SK-N-SH treated with all-trans-retinoic acid at 6 μM for 48 hours (cell line): ENCODE measurements at places on chromosomes 7 and 10.
A peak's percentile ranks its signal among the peaks of the same experiment; 100 is the strongest.

DNA sequence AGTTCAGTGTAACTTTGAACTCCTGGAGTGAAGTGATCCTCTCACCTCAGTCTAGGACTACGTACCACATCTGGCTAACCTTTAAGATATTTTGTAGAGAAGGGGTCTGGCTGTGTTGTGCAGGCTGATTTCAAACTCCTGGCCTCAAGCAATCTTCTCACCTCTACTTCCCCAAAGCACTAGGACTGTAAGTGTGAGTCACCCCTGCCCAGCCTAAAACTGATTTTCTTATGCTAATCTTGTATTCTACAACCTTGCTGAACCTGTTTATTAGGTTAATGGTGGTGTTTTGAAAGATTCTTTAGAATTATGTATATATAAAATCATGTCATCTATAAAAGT, 58.0 kb downstream of the LCOR start:
- no peak for ATAC-seq

GRCh38 chr10:119375574-119376272, 166.8 kb downstream of the RGS10 start:
- ATAC-seq: no peak

- no peak for ATAC-seq
Measured at GRCh38 chr7:150722431-150722931, 6.1 kb downstream of the GIMAP1 start.

- ATAC-seq: peak; percentile 95
Measured at GRCh38 chr7:111312966-111313365, 222.0 kb downstream of the LRRN3 start.

DNA sequence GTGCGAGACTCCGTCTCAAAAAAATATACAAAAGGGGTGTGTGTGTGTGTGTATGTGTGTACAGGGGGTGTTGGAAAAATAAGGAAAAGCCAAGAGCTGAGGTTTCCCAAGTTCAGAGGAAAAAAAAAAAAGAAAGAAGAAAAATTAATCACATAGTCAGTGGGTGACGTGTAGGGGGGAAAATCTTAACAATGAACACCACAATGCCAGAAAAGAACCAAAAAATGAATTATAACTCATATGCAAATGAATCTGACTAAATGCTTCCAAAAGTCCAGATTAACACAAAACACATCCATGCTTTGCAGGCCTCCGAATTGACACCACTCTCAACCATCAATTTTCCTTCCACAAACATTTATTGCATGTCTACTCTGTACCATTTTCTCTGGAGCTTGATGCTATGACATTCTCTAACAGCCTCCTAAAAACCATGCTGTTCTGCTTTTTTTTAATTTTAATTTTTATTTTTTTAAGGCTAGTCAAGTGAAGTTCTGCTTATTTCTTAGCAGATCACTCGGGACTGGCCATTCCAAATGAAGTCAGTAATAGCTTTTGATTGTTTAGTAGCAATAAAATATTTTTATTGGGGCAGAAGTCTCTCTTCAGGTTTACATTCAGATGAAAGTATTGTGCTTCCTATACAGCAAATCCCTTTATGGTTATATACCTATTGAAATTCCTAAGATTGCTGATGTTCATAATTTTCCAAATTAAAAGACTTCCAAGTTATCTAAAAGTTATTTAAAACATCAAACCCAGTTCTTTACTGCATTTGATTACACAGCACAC, 133.8 kb downstream of the CNOT4 start:
- ATAC-seq: no peak

DNA sequence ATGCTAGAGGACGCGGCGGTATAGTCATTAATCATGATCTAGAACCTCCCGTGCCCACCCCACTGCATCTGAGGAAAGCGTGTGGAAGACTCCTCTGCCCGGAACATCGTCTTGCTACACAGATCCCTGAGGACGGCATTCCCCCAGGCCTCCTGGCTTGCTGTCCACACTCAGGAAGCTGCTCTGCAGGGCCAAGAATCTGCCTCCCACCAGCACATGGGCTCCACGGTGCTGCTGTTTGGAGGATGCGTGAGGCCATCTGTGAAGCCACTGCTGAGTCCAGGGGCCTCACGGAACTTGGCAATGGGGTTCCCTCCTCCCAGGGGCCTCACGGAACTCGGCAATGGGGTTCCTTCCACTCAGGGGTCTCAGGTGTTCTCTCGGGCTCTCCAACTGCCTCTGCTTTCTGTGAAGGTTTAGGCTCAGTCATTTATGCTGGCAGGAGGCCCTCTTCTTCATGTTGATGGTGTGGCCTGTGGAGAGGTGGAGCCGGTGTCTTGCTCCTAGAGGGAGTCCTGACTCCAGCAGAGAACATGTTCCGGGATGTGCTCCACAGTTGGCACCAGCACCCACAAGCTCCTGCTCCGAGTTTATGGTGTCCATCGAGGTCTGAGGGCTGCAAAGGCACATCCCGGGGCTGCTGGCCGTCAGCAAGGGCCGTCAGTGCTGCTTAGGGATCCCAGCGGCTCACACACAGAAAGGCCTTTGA, 273.3 kb downstream of the DNAJB6 start:
- no peak for ATAC-seq

DNA sequence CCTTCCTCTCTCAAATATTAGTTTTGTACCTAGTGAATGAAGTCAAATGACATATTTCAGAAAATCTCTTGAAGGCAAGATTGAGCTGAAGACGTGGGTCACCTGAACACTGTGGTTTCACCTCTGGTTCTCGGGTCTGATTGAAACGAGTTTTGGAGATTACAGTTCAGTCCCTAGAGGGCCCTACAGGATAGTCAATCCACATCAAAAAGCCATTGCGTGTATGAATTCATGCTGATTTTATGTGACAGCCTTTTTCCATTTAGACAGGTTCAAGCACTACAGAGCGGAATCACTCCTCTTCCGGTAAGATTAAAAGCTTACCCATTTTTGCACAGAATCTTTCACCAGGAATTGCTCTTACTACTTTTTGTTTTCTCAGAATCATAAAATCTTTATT, 62.2 kb downstream of the VIM start:
- ATAC-seq: peak; percentile 82

DNA sequence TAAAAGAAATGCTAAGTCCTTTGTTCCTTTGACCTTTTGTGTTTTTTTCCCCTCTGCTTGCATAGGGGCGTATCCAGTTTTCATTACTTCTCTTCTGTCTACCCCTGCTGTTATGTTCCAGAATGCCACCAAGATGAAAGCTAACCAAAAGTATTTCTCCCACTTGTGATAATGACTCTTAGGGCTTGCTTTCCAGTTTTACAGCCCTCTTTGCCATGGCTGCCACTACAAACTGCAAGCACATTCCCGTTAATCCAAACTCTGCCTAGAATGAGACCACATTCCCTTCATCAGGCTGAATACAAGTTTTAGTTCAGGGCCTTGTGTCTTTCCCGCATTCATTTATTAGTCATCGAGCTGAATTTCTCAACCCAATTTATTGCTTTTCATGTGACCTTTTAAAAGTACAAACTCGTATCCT, 23.6 kb upstream of the CD36 start:
- no peak for ATAC-seq

GRCh38 chr10:112404617-112405016, 30.7 kb downstream of the ACSL5 start:
- no peak for ATAC-seq

DNA sequence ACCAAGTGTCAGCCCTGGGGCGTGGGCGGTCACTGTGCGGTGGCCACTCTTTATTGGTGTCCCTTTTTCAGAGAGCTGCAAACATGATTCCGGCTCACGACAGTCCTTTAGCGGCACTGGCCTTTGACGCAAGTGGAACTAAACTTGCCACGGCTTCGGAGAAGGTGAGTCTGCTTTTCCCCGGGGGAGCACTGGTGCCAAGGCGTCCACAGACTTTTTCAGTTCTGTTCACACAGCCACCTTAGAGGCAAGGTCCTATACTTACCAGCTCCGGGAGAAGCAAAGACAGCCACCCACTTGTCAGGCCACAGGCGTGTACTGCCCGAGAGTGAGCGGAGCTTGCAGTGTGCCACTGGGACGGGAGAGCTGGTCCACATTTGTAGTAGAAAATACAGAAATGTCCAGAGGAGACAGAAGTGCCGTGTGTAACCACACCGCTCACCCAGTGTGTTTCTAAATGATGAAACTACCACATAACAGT, 27.9 kb downstream of the WIPI2 start:
- ATAC-seq: no peak

- ATAC-seq: no peak
Measured at GRCh38 chr10:110597476-110597875, 30.0 kb downstream of the SMC3 start.

- no peak for ATAC-seq
Measured at GRCh38 chr10:114071178-114071577, 27.5 kb downstream of the ADRB1 start.

- peak; percentile 15 for ATAC-seq
Measured at GRCh38 chr10:3782451-3783315, 2.3 kb downstream of the KLF6 start.

- peak; percentile 9 for ATAC-seq
Measured at GRCh38 chr7:24899161-24899560, 80.8 kb downstream of the OSBPL3 start.

DNA sequence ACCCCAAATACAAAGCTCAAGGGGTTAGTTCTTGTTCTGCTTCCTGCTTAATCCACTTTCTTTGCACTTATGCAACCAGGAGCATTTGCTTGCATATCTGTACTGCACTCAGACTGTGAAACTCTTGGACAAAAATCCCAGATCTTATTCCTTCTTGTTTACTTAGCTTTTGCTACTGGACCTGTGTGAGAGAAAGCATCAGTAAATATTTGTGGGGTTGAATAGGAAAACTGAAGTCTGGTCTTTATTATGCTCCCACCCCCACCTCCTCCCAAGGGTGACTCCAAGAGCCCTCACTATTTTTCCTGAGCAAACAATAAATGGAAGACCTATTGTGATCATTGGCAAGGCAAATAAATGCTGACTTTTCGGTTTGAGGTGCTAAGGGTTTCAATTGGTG, 57.1 kb upstream of the VSTM2A start:
- ATAC-seq: no peak

DNA sequence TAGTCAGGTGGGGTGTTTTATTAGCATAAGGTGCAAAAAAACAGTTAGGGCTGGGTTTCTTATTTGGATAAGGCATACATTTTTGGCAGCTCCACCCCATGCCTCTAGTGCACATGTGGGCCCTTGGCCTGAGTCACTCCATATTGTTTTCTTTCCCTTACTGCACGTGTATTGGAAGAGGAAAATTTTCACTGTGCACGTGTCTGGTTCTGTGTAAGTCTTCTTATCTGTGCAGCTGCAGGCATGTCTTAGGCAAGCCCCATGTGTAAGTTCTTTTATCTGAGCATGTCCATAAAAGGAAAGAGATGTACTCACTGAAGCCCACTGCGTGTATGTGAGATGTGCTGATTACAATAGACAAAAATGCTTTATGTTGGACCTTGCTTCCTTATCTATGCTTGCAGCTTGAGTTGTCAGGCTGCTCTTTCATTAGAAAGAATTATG, 540.3 kb upstream of the IGFBP3 start:
- no peak for ATAC-seq

DNA sequence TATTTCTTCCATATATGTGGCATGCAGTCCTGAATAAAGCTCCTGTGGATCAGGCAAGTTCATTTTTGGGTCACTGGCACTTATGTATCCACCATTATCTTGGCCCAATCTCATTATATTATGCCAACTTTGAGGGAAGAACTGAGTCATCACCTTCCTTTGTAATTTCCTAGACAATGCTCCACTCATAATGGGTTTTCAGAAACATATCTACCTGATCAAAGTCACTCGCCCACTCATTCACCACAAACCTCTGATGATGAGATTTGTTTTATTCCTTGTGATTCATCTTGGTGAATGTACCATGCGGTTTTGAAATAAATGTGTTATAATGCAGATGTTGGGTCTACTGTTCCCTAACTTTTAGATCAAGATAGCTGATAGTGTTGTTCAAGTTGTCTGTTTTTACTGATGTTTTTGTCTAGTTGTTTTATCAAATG, 525.8 kb downstream of the KIF20B start:
- no peak for ATAC-seq

DNA sequence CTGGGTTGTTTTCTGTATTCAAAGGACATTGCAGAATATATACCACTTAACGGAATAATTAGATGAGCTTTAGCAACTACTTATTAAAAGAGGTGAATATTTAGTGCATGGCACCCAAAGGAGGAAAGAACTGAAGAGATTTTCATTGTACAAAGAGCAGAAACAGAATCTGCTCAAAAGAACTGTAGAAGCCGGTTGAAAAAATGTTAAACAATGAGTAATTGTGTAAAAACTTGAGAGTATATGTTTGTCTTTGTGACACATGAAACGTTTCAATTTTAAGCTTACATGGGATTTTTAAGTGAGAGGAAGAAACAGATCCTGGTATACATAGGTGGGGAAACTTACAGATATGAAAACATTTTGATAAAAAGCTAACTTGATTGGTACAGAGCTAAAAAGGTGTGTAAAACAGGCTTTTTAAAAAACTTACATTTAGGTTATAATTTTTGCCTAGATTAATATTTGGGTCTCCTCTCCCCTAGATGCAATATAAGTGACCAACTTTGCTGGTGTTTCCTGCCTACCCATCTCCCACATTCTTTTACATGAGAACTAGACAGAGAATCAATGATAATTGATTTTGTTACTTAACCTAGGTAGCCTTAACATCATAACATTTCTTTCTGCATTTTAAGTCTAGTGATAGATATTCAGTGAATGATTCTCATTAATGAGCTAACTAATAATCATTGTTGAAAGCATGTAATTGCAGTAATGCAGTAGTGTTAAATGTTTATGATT, 6.8 kb downstream of the ARL5B start:
- peak; percentile 49 for ATAC-seq

- no peak for ATAC-seq
Measured at GRCh38 chr7:84009782-84010181, 184.8 kb downstream of the SEMA3A start.

DNA sequence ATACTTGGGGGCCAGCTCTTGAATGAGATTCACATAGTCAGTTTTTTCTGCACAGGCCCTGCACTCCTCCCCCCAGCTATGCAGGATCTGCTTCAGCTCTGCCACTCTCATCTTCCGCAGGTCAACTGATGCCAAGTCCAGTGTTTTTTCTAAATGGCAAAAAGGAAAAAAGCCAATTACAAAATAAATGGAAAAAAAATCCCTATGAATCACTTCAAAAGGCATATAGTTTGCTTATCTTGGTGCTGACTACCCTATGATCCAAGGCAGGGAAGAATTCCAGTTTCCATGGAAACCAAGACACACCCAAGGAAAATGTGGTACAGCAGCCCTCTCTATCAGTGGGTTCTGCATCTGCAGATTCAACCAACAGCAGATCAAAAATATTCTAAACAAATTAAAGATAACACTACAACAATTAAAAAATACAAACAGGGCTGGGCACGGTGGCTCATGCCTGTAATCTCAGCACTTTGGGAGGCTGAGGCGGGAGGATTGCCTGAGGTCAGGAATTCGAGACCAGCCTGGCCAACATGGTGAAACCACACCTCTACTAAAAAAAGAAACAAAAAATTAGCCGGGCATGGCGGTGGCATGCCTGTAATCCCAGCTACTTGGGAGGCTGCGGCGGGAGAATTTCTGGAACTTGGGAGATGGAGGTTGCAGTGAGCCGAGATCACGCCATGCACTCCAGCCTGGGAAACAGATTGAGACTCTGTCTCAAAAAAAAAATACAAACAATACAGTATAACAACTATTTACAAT, 17.6 kb downstream of the CDNF start:
- ATAC-seq: no peak
